ENCODE measurements at places on chromosomes 5 and 9.

- DNase-seq: no peak
These were observed 33.5 kb downstream of the CSNK1G3 start for GRCh38 chr5:123545506-123545905.

DNA sequence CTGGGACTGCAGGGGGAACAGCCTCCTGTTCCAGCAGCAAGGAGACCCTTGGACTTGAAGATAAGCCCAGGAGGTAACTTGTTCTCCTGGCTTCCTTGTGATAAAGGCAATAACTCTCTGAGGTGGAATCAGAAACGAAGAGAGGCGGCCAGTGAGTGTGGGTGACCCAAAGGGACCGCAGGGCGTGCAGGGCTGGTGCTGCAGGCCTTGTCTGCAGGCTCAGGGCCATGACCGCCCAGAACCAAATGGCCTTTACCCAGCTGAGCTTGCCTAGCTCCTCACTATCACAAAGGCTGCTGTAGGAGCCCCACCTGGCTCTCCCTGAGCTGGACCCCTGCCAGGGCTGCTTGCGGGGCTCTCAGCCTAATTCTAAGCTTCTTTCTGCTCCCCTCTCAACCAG lies 72.5 kb downstream of the NDFIP1 start:
- no peak for DNase-seq

- DNase-seq: no peak
These were observed 97.0 kb upstream of the NIPAL4 start for GRCh38 chr5:157362982-157363381.

DNA sequence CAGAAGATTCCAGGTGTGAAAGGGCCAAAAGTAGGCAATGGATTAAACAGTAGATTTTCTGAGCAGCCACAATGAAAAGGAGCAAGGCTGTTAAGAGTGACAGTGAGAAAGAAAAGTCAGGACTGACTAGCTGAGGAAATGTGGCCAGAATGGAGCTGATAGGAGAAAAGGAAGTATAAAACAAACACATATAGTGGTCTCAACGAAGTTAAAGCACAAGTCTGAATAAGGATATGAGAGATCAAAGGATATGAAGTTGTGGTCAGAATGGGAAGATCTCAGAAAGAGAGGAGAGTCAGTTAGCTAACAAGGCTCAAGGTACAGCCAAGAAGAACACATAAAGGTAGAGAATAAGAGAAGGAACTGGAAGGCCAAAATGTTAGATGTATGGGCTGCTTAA lies 39.9 kb downstream of the FNIP1 start:
- DNase-seq: no peak

- no peak for DNase-seq
These were observed 17.4 kb downstream of the RXRA start for GRCh38 chr9:134343637-134344036.

Measured in stimulated activated naive B cell treated with anti-CD40 and anti-IgM and Interleukin-4, amounts not matched to agents 10 μg/mL and 1 μg/mL and 100 μg/mL, for 72 hours (primary cell).